ENCODE measurements at places on chromosomes 1 and 21. TPM values are rescaled to one million over a fixed set of nuclear protein-coding genes. Genes with fewer than 3 reads are reported as not detected.

The FAM3B gene
- total RNA-seq, result 1.4 TPM

The CADM3 gene
- total RNA-seq, result 5.5 TPM

The CLIC6 gene
- total RNA-seq, result 3.8 TPM

The COL24A1 gene
- 1.0 TPM for total RNA-seq

The CYP4X1 gene
- 1.4 TPM for total RNA-seq

The GJA9 gene
- not detected for total RNA-seq

The KIF1B gene
- 70.1 TPM for total RNA-seq

All from WTC11 (cell line).